Tibial nerve (tissue), 4 donors: ENCODE measurements at places on chromosomes 4 and X.

GRCh38 chr4:15400981-15401671 lies 26.7 kb upstream of the C1QTNF7 start:
- peak; percentile 80 for DNase-seq

DNA sequence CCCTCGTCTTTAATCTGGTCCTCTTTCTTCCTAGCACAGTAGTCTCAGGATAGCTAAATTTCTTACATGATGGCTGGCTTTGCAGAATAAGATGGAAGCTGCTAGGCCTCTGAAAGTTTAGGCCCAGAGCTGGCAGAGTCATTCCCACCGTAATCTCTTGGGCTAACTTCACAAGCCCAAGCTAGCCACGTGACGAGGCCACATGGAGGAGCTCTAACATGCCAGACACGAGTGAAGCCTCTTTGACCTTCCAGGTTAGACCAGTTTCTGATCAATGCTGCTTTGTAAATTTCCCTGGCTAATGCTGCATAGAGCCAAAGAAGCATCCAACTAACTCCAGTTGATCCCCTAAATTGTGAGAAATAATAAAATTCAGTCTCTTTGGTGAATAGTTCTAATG lies 9.5 kb upstream of the CENPE start:
- no peak for DNase-seq

GRCh38 chrX:40877887-40878286 lies 142.5 kb upstream of the MED14 start:
- no peak for DNase-seq

DNA sequence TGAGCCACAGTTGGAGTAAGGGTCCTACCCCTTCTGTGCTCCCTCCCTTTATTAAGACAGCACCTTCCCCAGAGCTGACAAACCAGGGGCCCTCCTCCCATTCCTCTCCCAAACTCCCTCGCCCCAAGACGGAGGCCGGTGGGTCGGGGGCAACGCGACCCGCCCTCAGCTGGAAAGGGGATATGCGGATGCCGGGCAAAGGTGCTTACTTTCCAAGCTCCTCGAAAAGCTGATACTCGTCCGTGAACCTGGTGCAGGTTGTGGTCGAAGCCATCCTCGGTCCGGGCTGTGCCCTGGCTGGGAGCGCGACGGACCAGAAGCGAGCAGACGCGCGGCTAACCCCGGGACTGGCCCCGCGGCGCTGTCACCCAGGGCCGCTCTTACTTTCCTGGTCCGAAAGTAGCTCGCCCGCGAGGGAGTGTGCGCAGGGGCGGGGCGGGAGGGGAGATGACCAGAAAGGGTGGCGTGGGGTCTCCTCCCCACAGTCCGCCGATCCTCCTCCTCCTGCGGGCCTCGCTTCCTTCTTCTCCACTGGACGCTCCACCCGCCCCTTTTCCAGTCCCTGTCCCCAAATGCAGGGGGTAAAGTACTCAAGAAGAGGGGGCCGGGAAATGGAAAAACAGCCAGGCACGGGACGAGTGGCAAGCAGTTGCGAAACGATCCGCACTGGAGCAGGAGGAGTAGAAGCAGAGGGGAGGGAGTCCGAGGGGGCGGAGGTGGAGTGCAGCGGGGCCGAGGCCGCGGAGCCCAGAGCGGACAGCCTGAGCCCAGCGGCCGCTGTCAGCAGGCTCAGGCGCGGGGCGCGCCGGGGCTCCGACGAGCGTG lies 531 bp downstream of the CAMK2D start:
- peak; percentile 57 for DNase-seq

DNA sequence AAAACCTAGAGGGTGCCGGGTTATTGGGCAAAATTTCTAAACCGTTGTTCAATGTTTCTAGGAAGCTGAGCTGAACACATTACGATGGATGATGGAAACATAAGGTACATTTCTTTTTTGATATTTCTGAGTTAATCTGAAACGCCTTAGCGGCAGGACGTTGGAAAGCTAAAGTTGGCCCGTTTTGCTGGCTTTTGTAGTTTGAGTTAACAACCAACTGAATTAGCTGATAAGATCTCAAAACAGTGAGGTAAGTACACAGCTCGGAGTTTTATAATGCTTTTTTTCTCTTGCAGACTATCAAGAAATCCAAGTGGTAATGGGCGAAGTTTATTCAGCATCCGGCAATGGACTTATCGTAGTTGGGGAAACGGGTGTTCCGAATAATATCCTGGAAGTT lies 73.5 kb downstream of the PRSS12 start:
- DNase-seq: no peak
